ENCODE measurements at places on chromosomes 2 and 18. TPM values are rescaled to one million over a fixed set of nuclear protein-coding genes. Genes with fewer than 3 reads are reported as not detected.

The ANKRD30B gene
- 0.20 TPM for total RNA-seq

The SCYGR4 gene
- 0.89 TPM for total RNA-seq

The TACR1 gene
- 0.39 TPM for total RNA-seq

The SLC4A3 gene
- 2.5 TPM for total RNA-seq

The CRACDL gene
- total RNA-seq, result 1.1 TPM

The ARHGAP15 gene
- total RNA-seq, result 33.8 TPM

The RUFY4 gene
- total RNA-seq, result 0.10 TPM

The TRAK2 gene
- total RNA-seq, result 32.5 TPM

The MATN3 gene
- 0.30 TPM for total RNA-seq

The CRYGD gene
- total RNA-seq, result not detected
